ENCODE measurements at places on chromosomes 1 and 21.
A peak's percentile ranks its signal among the peaks of the same experiment; 100 is the strongest.

DNA sequence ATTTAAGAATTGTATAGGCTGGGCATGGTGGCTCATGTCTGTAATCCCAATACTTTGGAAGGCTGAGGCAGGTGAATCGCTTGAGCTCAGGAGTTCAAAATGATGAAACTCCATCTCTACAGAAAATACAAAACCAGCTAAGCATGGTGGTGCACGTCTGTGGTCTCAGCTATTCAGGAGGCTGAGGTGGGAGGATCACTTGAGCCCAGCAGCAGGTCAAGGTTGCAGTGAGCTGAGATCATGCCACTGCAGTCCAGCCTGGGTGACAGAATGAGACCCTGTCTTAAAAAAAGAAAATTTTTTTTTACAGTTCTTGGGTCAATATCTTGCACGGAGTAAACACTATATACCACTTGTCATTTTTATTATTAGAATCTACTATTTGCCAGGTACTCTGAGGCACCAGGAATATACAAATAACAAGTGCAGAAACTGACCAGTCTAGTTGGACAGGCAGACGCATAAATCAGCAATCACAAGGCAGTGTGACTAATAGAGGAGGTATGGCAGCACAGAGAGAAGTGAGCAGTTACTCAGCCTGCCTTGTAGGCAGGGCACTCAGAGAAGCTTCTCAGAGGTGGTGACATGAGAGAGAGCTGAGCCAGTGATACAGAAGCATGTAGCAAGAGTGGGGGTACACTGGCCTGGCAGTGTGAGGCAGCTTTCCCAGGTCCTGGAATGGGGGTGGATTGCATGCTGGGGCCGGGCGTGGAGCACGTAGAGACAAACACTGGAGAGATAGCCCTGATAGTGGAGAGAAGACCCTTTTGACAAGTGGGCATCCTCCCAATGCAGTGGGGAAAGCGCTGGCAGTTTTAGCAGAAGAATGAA, 8.0 kb downstream of the PHLDA3 start:
- H3K4me1 ChIP-seq: peaks cover 55% of the 10 kb centered on the region
- no peaks in the 10 kb centered on the region for H3K27me3 ChIP-seq
- peak overlapping the region; percentile 98 for H3K27ac ChIP-seq
- H3K36me3 ChIP-seq: no peaks in the 10 kb centered on the region
- no peak overlapping the region for H3K4me3 ChIP-seq

GRCh38 chr1:65064981-65065380, 83.0 kb upstream of the AK4 start:
- H3K27me3 ChIP-seq: no peaks in the 10 kb centered on the region
- no peak for DNase-seq
- H3K36me3 ChIP-seq: no peaks in the 10 kb centered on the region
- peaks cover 23% of the 10 kb centered on the region for H3K4me1 ChIP-seq
- H3K27ac ChIP-seq: peak overlapping the region; percentile 100
- H3K4me3 ChIP-seq: peak overlapping the region; percentile 93

DNA sequence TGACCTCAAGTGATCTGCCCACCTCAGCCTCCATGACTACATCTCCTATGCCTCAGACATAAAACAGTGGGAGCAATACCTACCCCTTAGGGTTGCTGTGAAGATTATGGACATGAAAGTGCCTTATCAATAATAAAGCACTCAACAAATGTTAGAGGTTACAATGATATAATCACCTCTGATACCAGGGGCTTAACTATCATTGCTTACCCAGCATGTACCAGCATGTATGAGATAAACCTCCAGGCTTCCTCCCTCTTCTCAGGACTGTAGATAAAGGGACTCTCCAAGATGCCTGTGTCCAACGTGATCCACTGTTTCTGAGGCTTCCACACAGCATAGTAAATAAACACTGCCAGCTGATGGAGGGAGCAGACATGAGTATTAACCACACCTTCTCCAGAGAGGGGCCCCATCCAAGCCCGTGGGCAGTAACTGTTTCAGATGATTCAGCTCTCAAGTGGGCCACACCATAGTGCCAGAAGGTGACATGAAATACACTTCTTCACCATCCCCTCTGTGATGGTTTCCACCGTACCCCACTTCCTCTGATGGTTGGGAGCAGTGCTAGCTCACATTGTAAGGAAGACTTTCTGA, 26.2 kb downstream of the RHBDL2 start:
- no peaks in the 10 kb centered on the region for H3K36me3 ChIP-seq
- no peak overlapping the region for H3K4me3 ChIP-seq
- H3K27ac ChIP-seq: no peak overlapping the region

DNA sequence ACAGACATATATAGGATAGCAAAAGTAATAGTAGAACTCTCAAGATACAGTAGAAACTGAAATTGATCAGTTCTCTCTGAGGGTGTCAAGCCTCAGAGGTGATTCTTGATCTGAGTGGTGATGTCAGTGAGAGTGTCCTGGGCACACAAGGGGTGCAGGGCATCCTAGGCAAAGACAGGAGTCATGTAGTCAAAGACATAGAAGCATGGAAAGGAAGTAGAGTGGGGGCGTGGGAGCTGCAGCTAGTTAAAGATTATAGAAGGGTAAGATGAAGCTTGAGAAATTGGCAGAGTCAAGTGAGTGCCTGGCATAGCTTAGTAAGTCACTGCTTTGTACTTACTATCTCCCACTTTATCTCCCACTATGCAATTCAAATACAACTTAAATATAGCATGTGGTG, 22.8 kb downstream of the CDC7 start:
- no peak overlapping the region for H3K27ac ChIP-seq
- no peak overlapping the region for H3K4me3 ChIP-seq
- no peaks in the 10 kb centered on the region for H3K4me1 ChIP-seq
- no peak for DNase-seq
- no peaks in the 10 kb centered on the region for H3K27me3 ChIP-seq
- H3K36me3 ChIP-seq: no peaks in the 10 kb centered on the region

- H3K27me3 ChIP-seq: no peaks in the 10 kb centered on the region
- no peaks in the 10 kb centered on the region for H3K4me1 ChIP-seq
- DNase-seq: no peak
- no peak overlapping the region for H3K27ac ChIP-seq
- no peak overlapping the region for H3K4me3 ChIP-seq
Measured at GRCh38 chr1:207779008-207779407, 27.2 kb downstream of the CD46 start.

- no peak overlapping the region for H3K4me3 ChIP-seq
- peaks cover 33% of the 10 kb centered on the region for H3K4me1 ChIP-seq
- H3K27ac ChIP-seq: peak overlapping the region; percentile 91
- no peaks in the 10 kb centered on the region for H3K27me3 ChIP-seq
Measured at GRCh38 chr1:226128487-226129075, 58.0 kb downstream of the ACBD3 start.
